ENCODE measurements at places on chromosomes 7 and 10.

GRCh38 chr7:78018641-78019446 is 220.3 kb downstream of the PHTF2 start:
- peak; percentile 0 for DNase-seq

DNA sequence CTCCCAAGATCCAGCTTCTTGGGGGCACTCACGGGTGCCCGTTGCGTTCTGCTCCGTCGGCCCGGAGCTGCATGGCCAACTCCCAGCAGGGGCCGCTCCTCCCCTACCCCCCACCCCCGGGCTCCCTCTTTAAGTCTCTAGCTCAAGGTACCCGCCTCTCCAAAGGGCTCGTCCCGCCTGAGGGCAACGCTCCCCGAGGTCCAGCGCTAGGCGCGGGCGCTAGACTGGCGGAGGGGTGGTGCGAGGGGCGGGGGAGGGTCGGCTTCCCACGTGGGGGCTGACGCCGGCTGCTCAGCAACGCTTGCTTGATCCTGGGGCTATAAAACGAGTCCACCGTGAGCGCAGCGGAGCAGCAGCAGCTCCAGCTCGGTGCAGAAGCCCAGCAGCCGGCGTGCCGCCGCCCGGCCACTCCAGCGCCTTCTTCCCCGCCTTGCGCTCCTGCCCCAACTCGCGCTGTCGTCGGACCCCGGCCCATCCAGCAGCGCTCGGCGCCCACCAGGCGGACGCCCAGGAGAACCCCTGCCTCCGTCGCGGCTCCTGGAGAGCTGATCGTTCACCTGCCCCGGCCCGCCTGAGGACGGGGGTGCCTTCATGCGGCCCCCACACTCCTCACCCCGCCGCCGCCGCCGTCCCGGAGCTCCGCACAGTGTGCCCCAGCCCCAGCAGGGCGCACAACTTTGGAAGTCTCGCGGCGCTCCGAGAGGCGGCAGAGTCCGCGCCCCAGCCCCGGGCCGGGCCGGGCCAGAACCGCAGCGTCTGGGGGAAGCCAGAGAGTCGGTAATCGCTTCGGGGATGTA is at the start of gene ADRA2A:
ADRA2A (plus strand) TSS at position 348 of the 797 bp plus-strand sequence. CDS start 968 bp downstream, outside the sequence.
- DNase-seq: no peak

- DNase-seq: no peak
Measured at GRCh38 chr7:116834815-116835504, 27.4 kb upstream of the CAPZA2 start.

GRCh38 chr10:45096001-45096400 is 95.3 kb downstream of the ZNF22 start:
- DNase-seq: no peak

DNA sequence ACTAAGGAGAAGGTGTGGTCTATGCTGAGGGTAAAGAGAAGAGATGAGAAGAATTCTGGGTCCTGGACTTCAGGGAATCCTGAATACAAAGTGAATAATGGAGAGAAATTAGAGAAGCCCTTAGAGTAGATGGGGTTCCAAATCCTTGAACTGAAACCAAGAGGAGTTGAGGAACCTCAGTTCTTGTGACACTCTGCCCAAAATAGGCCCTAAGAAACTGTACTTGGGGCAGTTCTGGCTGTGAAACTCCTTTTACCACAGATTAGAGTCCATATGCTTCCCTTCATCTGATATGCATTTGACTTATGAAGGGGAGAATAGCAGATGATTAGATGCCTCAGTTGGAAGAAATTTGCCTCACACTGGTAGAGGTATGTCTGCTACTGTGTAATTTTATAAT is 19.0 kb downstream of the TES start:
- no peak for DNase-seq

GRCh38 chr7:40306596-40306995 is 171.8 kb downstream of the SUGCT start:
- DNase-seq: no peak

GRCh38 chr7:36639826-36640225 is 84.5 kb downstream of the AOAH start:
- no peak for DNase-seq

- DNase-seq: no peak
Measured at GRCh38 chr10:1278306-1278705, 222.1 kb downstream of the WDR37 start.

GRCh38 chr10:101052285-101052684 is 9.5 kb upstream of the KAZALD1 start:
- DNase-seq: no peak

DNA sequence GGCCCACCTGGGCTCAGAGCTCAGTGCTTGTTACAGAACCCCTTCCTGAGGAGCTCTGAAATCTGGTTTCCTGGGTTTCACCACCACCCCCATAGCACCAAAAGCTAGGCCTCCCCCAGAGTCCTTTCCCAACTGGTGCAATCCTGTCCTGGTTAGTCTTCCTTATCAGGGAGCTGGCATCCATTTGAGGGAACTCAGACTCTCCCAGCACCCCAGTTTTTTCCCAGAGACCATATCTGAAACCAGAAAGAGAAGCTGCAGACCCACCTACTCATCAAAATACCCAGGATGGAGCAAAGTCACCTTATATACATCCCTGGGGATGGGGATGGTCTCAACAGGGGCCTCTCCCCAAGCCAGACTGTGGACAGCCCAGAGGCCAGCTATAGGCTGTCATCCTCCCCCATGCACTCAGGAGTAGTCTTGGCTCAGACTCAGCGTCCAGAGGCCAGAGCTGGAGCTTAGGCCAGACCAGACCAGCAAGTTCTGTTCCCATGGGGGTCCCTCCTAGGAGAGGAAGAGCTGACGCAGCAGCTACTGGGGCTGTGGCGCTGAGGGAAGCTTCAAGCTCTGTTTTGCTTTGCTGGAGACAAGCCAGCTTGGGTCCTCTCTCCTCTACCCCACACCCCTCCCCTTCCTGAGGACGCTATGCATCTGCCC is 3.0 kb downstream of the TBATA start:
- no peak for DNase-seq

DNA sequence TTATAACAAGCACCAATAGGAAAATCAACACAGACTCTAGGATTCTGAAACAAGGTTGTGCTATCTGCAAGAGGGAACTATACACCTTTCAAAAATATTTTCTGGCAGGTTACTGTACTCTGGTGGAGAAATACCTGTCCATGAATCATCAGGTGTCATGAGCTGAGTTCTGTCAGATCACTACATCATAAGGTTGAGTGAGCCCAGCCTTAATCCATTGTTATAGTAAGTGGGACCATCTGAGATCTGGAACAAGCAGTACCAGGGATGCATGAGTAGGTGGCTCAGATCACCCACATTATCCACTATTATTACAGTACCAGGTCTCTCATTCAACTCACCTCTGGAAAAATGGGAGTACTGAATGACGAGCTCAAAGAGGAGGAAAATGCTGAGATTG is 212.4 kb downstream of the DGKI start:
- DNase-seq: no peak

- no peak for DNase-seq
Measured at GRCh38 chr10:73126343-73126742, 16.1 kb downstream of the NUDT13 start.
